Aorta (tissue), 5 donors: ENCODE measurements at places on chromosomes 13 and 19. TPM values are rescaled to one million over a fixed set of nuclear protein-coding genes. Genes with fewer than 3 reads are reported as not detected.
A peak's percentile ranks its signal among the peaks of the same experiment; 100 is the strongest.

DNA sequence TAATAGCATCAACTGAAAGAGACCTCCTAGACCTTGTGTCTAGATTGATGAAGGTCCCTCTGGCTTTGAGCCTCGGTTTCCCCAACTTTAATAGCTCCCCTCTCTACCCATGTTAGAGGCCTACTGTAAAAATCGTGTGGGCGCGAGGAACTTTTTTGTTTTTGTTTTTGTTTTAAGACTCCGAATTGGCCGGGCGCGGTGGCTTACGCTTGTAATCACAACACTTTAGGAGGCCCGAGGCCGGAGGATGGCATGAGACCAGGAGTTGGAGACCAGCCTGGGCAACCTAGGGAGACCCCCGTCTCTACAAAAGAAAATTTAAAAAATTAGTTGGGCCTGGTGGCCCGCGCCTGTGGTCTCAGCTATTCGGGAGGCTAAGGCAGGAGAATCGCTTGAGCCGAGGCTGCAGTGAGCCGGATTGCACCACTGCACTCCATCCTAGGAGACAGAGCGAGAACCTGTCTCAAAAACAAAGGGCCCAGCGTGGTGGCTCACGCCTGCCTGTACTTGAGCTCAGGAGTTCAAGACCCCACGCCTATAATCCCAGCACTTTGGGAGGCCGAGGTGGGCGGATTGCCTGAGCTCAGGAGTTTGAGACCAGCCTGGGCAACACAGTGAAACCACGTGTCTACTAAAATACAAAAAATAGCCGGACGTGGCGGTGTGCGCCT is 858 bp upstream of the PPP6R1 start:
- peak overlapping the region; percentile 26 for H3K27ac ChIP-seq
- H3K4me3 ChIP-seq: peak overlapping the region; percentile 33
- H3K36me3 ChIP-seq: no peaks in the 10 kb centered on the region
- H3K4me1 ChIP-seq: no peaks in the 10 kb centered on the region
- no peak for DNase-seq

DNA sequence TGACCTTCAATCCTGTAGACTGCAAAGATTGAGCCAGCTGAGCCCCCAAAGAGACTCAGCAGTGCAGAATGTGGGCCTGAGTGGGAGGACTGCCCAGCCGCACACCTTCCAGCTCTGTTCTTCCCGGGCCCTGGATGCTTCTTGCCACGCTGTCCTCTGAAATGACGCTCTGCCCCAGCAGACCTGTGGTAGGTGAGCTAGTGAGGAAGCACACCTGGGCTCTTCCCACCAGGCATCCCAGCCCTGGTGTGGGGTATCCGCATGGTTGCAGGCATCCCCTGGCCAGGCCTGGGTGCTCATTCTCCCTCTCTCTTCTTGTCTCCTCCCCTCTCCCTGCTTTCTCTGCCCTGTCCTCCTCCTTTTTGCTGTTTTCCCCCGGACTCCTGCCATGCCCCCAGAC is 9.8 kb upstream of the MZF1 start:
- H3K27ac ChIP-seq: no peak overlapping the region
- H3K36me3 ChIP-seq: no peaks in the 10 kb centered on the region
- H3K27me3 ChIP-seq: no peaks in the 10 kb centered on the region
- DNase-seq: no peak

The ZNF534 gene
- total RNA-seq: 1.1 TPM

- H3K4me3 ChIP-seq: no peak overlapping the region
- H3K36me3 ChIP-seq: no peaks in the 10 kb centered on the region
- no peaks in the 10 kb centered on the region for H3K4me1 ChIP-seq
Observed at GRCh38 chr19:1239420-1239795, 1.6 kb upstream of the CBARP start.

DNA sequence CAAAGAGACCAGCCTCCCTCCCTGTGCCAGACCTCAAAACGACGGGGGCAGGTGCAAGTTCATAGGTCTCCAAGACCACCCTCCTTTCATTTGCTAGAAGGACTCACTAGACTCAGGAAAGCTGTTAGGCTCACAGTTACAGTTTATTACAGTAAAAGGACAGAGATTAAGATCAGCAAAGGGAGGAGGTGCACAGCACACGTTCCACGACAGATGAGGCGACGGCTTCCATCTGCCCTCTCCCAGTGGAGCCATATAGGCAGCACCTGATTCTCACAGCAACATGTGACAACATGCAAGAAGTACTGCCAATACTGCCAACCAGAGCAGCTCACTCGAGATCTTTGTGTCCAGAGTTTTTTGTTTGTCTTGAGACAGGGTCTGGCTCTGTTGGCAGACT is 9.4 kb upstream of the CEACAM19 start:
- DNase-seq: no peak
- no peak overlapping the region for H3K4me3 ChIP-seq
- H3K27ac ChIP-seq: no peak overlapping the region
- peaks cover 8% of the 10 kb centered on the region for H3K36me3 ChIP-seq
- H3K4me1 ChIP-seq: no peaks in the 10 kb centered on the region

- H3K27me3 ChIP-seq: no peaks in the 10 kb centered on the region
- H3K4me1 ChIP-seq: no peaks in the 10 kb centered on the region
- no peak overlapping the region for H3K27ac ChIP-seq
- DNase-seq: no peak
- H3K36me3 ChIP-seq: no peaks in the 10 kb centered on the region
Observed at GRCh38 chr13:109126891-109127641, 497.7 kb downstream of the MYO16 start.

DNA sequence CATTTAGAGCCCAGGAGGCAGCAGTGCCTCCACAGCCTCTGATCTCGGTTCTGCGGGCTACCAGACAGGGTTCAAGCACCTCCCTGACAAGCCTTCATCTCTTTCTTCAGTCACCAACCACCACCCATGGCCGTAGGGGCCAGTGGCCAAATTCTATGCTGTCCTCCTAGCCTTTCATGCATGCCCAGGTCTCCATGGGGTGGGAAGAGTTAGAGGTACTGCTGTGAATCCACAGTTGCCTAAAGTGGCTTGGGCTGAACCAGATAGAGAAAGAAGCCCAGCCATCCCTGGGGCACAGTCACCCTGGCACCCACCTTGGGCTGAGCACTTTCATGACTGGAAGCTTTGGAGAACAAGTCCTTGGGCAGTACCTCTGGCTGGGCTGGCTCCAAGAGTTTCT is 97.4 kb downstream of the ZDHHC20 start:
- no peak overlapping the region for H3K27ac ChIP-seq
- H3K27me3 ChIP-seq: no peaks in the 10 kb centered on the region
- H3K4me1 ChIP-seq: no peaks in the 10 kb centered on the region
- DNase-seq: no peak

GRCh38 chr19:3521104-3521445 is 15.0 kb downstream of the FZR1 start:
- H3K36me3 ChIP-seq: no peaks in the 10 kb centered on the region
- no peak for DNase-seq
- H3K4me3 ChIP-seq: no peak overlapping the region

The LACC1 gene
- total RNA-seq: 8.2 TPM

GRCh38 chr19:19278315-19278714 is 5.2 kb upstream of the TM6SF2 start:
- no peak overlapping the region for H3K4me3 ChIP-seq
- no peak overlapping the region for H3K27ac ChIP-seq
- peaks cover 4% of the 10 kb centered on the region for H3K36me3 ChIP-seq
- no peaks in the 10 kb centered on the region for H3K4me1 ChIP-seq
- H3K27me3 ChIP-seq: no peaks in the 10 kb centered on the region

The KCNJ14 gene
- total RNA-seq: 1.1 TPM

DNA sequence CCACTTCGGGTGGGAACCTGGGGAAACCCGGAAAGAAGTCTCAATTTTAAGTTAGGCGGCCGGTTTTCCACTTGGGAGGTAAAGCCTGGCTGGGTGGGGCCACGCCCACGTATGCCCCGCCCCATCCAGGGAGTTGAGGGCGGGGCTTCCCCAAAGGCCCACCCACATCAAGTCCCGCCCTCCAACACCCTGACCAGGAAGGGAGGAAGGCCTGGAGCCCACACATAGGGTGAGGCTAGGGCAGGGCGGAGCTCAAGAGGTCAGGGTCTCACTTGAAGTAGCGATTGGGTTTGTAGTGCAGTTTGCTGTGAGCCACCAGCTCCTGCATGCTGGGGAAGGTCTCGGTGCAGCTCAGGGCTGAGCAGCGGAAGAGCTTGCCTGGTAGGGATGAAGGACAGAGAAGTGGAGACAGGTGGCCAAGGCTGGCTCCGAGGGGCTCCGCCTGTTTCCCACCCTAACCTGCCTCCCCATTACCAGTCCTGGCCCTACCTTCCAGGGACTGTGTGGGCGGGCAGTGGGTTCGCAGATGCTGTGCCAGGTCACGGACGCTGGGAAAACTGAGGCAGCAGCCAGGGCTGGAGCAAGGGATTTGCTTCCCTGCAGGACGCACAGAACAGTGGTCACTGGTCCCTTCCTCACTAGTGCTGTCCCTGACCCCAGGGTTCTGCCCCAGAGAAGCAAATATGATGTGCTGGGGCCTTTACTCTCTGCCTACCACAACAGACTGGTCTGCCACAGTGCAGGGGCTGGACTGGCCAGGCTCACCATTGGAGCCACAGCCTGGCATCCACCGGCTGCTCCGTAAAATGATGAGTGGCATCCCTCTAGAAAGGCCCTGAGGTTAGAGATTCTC is 1.6 kb downstream of the ZNF414 start:
- no peaks in the 10 kb centered on the region for H3K4me1 ChIP-seq
- no peaks in the 10 kb centered on the region for H3K36me3 ChIP-seq
- no peaks in the 10 kb centered on the region for H3K27me3 ChIP-seq
- no peak overlapping the region for H3K4me3 ChIP-seq

DNA sequence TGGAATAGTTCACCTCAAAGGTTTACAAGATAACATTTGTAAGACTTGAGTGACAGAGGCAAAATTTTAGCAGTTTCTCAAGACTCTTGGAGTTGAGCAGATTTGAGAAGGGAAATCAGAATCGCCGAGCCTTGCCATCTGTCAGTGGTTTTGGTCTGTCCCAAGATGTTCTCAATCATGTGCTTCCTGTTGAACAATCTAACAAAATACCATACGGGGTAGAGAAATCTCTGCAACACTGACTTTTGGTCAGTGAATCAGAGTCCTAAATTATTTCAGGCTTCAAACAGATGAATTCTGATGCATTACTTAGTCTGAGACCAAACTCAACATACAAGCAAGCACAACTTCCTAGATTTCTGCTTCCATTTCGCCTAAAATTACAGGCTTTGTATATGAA is 3.8 kb downstream of the KCTD12 start:
- no peak overlapping the region for H3K4me3 ChIP-seq
- no peak overlapping the region for H3K27ac ChIP-seq
- no peak for DNase-seq
- H3K27me3 ChIP-seq: no peaks in the 10 kb centered on the region

GRCh38 chr13:113907635-113908617 is 44.0 kb upstream of the GAS6 start:
- DNase-seq: no peak
- peaks cover 7% of the 10 kb centered on the region for H3K4me1 ChIP-seq
- no peak overlapping the region for H3K4me3 ChIP-seq
- no peak overlapping the region for H3K27ac ChIP-seq
- no peaks in the 10 kb centered on the region for H3K36me3 ChIP-seq
- H3K27me3 ChIP-seq: no peaks in the 10 kb centered on the region

The KLK15 gene
- not detected for total RNA-seq
